ENCODE measurements at places on chromosomes 1 and 21. TPM values are rescaled to one million over a fixed set of nuclear protein-coding genes. Genes with fewer than 3 reads are reported as not detected.
A peak's percentile ranks its signal among the peaks of the same experiment; 100 is the strongest.

- no peak for DNase-seq
Observed at GRCh38 chr1:181190364-181191035, 102.0 kb downstream of the IER5 start.

The SLC6A9 gene
- total RNA-seq = 1.5 TPM

DNA sequence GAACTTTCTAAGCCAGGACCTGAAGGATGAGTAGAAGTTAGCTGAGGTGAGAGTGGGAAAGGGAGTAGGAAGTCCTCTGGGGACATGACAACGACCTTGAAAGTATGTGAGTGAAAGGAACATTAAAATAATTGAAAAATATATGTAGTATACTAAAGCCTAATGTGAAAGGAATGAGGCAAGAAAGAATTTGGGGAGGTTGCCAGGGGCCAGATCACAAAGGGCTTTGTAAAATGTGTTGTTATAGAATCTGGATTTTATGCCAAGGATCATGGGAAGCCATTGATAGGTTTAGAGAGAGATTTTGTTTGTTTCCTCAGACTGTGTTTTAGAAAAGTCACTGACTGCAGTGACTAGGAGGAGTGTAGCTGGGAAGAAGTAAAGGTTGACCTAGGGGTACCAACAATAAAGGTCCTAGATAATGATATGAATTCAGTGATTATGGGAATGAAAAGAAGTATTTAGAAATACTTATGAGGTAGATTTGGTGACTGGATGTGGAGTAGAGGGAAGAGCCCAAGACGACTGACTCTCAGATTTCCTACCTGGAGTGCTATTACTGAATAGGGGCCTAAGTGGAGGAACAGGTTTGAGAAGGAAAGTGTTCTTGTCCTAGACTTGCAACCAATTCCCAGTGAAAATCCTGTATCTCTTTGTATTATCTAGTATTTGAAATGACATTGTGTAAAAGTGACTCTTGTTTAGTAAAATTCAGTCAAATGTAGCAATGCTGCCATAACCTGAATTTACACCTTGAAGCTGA is 179.8 kb downstream of the PHTF1 start:
- no peak for DNase-seq

DNA sequence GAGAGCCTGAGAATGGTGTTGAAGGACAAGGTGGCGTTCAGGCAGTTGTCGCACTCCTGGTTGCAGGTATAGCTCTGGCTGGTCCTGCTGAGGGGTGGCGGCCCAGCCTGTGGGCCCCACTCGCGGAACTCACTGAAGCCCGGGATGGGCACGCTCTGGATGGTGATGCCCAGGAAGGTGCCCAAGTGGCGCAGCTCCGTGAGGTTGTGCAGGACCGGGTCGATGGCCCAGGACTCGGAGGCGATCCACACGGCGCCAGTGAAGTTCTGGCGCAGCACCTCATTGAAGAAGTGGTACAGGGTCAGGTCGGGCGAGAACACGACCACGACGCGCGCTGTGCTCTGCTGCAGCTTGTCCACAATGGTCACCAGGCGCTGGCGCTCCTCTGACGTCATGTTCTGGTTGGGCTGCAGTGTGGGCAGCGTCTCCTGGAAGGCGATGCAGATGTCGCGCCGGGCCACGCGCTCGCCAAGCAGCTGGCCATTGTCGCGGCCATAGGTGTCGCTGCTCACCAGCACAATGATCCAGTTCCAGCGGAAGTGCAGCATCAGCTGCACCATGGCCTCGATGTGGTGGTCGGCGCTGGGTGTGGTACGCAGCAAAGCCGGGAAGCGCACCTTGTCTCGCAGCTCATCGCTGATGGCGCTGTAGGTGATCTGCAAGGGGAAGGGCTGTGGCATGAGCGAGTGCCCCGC is 5.0 kb downstream of the TAS1R2 start:
- DNase-seq = no peak

The EFNA3 gene
- 1.1 TPM for total RNA-seq

- no peak for DNase-seq
Observed at GRCh38 chr1:17538428-17539117, 925 bp upstream of the ARHGEF10L start.

The PLK3 gene
- total RNA-seq = 6.4 TPM

The KCND3 gene
- 20.7 TPM for total RNA-seq

- no peak for DNase-seq
Observed at GRCh38 chr1:52007215-52008002, 16.9 kb upstream of the RAB3B start.

The CFHR1 gene
- not detected for total RNA-seq

The RNASEL gene
- 2.9 TPM for total RNA-seq

The BNIPL gene
- total RNA-seq = 0.30 TPM

DNA sequence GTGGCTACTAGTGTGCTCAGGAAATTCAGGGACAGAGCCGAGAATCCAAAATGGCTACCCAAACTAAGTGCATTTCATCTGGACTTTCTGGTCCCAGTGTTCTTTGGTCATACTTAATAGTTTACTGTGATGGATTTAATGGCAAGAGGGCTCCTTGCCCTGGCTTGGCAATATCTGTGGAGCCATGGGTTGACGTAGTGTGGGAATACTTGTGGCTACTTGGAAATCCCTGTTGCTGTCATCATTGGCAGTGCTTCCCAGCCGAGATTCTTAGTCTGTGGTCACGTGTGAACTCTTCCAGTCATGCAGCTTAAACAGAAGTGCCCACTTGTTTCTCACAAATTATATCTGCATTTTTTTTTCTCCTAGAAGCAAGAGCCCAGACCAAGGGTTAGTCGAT is 198.9 kb downstream of the HS2ST1 start:
- DNase-seq = no peak

The ACTL8 gene
- total RNA-seq = not detected

DNA sequence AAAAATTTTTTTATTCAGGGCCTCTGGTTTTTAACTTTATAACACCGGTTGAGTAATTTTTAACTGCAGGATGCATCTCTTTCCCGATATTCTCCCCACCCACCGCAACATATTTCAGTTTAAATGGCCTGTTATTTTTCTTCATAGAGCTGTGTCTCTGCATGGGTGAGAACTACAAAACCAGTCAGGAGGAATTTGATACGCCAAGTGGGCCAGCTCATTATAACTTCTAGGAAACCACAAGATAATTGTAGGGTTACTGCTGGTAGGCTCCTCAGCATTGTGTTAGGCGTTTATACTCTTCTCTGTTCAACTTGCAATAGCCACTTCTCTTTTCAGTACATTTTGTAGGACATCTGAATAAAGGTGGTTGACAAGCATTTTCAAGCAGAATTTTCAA is 169.7 kb downstream of the PBX1 start:
- DNase-seq = no peak

GRCh38 chr1:220135755-220136154 is 41.8 kb downstream of the IARS2 start:
- no peak for DNase-seq

DNA sequence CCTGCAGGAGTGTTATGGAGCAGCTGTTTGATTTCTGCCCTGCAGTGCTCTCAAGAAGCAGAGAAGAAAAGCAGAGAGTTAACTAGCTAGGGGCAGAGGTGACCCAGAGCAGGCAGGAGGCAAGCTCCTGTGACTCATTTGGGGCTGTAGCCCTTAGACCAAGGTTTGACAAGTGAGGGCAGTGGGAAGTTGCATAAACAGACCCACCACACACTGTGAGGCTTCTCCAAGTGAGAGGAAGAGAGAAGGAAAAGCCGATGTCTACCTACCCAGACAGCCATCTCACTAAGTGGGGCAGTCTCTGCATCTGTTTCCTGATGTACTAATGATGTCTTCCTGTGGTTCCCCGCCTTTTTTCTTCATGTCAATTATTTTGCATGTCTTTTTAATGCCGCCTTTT is 159.9 kb upstream of the NR5A2 start:
- no peak for DNase-seq

DNA sequence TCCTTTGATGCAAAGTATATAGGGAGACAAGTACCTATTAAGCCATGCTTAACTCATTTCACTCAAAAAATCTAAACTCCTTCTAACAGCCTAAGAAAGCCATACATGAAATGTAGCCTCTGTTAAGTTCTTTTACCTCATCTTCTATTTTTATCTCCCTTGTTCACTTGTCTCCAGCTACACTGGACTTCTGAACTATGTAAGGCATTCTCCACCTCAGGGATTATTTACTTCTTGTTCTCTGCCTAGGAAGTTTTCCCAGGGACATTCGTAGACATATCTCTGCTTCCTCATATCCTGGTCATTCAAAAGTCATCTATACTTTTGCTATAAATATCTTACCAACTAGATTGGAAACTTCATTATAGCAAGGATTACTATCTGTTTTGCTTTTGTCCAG is 96.9 kb downstream of the COP1 start:
- DNase-seq = no peak

DNA sequence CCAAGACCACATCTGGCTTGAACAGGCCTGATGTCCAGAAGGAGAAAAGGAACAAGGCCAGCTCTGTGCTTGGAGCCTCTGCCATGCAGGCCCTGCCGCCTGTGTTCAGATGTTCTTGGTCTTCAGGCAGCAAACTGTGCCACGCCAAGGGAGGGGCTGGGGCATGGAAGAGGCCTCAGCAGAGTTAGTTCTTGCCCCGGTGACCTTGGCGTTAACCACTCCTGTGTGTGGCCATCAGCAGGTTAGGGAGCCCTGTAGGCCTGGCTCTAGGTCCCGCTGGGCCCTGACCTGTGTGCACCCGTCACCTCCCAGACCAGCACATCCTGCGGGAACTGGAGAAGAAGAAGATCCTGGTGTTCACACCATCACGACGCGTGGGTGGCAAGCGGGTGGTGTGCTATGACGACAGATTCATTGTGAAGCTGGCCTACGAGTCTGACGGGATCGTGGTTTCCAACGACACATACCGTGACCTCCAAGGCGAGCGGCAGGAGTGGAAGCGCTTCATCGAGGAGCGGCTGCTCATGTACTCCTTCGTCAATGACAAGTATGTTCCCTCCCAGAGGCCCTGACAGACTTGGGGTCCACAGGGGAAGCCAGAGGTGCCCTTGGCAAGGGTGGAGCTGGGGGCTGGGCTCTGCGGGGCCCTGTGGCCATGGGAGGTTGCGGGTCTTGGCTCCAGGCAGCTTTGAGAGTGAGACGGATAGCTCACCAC is 7.1 kb downstream of the ZC3H12A start:
- peak; percentile 56 for DNase-seq

- DNase-seq = no peak
Observed at GRCh38 chr21:29166323-29166722, 35.9 kb downstream of the MAP3K7CL start.

DNA sequence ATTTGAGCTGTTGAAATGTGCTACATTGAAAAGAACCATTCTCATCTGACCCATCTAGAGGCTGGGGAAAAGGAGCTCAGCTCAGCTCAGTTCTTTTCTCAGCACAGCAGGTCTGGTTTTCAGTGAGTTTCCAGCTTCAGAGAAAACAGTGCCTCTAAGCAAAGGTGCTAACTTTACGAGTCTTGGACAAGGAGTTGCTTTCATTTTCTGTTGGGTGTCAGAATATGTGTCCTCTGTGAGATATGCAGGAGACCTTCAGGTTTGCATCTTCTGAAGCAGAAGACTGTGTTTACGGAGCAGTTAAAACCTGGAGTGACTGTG is 321.3 kb upstream of the USP24 start:
- no peak for DNase-seq

DNA sequence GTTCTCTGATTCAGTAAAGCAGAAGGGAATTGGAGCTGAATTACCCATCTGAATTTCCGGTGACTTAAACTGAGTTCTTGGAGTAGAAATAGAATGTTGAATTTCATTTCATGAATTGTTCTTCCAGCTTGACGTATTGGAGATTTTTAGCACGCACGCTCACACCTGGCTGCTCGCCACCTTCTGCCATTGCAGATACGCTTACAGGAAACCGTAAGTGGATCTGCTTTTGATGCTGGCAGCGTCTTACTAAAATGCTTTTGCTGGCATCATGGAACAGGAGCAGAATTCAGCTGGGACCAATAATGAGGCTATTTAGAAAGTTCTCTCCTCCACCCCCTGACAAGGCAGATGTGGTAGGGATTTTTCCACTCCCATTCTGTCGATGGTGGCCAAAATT is 17.7 kb upstream of the ELAVL4 start:
- DNase-seq = no peak

- DNase-seq = peak; percentile 37
Observed at GRCh38 chr1:228393811-228394570, 12.6 kb downstream of the TRIM11 start.

- no peak for DNase-seq
Observed at GRCh38 chr1:110829955-110830553, 42.9 kb upstream of the CD53 start.

DNA sequence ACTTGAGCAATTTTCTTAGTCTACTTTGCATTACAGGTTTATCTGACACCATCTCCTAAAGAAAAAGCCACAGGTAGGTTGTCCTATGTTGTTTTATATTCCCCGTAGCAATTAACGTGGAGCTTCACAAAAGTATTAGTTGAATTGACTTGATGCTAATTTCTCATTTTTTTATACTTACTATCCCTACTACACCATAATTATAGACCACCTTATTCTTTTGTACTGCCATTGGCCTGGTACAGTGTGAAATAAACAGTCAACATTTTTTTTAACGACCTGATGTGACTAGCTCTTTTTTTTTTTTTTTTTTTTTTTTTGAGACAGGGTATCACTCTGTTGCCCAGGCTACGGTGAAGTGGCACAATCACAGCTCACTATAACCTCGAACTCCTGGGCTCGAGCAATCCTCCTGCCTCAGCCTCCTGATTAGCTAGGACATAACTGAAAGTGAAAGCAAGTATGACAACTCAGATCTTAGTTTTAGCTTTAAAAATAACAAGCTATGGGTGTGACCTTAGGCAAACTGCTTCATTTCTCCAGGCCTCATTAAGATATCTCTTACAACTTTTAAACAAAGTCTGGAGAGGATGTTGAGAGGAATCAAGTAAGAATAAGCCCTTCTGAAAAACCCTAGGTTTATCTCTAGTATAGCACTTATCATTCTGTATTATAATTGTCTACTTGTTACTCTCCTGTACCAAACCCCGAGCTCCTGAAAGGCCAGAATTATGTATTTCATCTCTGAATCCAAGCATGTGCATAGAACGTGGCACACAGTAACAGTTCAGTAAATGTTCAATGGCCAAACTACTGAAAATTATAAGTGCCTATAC is 49.5 kb downstream of the LUZP1 start:
- DNase-seq = no peak

DNA sequence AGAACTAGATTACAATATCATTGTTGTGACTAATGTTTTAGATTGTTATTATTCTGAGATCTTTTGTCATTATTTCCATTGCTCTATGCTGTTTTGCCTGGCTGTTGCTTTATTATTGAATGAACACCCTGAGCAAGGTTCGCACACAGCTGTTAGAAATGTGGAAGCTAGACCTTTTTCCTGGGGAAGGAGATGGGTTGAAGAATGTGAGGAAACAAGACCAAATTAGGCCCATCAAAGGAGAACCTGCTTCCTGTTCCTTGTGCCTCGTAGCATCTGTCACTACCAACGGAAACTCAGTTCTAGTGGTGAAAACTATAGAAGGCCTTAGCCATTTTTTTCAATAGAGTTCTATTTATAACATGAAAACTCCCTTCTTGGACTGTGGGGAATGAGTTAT is 68.7 kb downstream of the RGL1 start:
- DNase-seq = no peak

The PROX1 gene
- 82.9 TPM for total RNA-seq

GRCh38 chr1:154870115-154870571 is at the start of gene KCNN3:
Gene KCNN3 (minus strand): TSS chr1:154870281. CDS start chr1:154869964, 317 bp downstream.
- DNase-seq = peak; percentile 93

GRCh38 chr1:2804628-2805351 is 3.3 kb upstream of the TTC34 start:
- peak; percentile 49 for DNase-seq

The GPR52 gene
- total RNA-seq = 0.22 TPM

The SERINC2 gene
- total RNA-seq = 1.7 TPM

The RHD gene
- not detected for total RNA-seq
